Stimulated activated CD4-positive, alpha-beta T cell treated with anti-CD3 and anti-CD28 coated beads, Interleukin-4, amount 100 ng/mL, for 1 hour (primary cell): ENCODE measurements at places on chromosomes 6 and 20.

- DNase-seq: no peak
These were observed 18.3 kb downstream of the BPIFB1 start for GRCh38 chr20:33301192-33301930.

- DNase-seq: no peak
These were observed 47.5 kb downstream of the TNFRSF21 start for GRCh38 chr6:47262231-47262630.

- DNase-seq: no peak
These were observed 4.0 kb upstream of the FRMD1 start for GRCh38 chr6:168082860-168083513.

DNA sequence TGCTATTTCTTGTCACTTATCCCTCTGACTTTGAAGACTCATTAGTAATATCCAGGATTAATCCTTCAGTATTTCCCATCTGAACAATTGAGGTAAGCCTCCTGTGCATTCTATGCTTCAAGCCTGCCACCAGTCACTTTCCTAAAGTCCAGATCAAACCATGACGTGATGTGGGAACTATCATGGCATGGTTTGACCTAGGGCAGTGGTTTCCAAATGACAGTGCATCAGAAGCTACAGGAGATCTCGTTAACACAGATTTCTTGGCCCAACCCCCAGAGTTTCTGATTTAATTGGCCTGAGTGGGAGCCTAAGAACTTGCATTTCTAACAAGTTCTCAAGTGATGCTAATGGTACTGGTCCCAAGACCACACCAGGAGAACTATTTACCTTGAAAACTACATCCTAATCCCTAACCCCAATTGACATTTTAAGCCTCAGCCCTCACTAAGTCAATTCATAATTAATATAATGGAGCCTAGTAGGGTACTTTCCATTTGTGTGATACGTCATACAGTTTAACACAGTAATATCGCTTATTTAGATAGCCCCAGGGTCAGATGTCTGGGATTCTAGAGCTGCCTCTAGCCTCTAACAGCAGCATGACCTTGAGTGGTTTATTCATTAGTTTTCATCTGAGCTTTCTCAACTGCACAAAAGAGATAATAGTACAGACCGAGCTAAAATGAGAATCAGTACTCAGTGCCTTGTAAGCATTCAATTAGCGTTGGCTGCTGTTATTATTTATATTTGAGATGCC, 907.6 kb downstream of the TFAP2A start:
- DNase-seq: no peak

DNA sequence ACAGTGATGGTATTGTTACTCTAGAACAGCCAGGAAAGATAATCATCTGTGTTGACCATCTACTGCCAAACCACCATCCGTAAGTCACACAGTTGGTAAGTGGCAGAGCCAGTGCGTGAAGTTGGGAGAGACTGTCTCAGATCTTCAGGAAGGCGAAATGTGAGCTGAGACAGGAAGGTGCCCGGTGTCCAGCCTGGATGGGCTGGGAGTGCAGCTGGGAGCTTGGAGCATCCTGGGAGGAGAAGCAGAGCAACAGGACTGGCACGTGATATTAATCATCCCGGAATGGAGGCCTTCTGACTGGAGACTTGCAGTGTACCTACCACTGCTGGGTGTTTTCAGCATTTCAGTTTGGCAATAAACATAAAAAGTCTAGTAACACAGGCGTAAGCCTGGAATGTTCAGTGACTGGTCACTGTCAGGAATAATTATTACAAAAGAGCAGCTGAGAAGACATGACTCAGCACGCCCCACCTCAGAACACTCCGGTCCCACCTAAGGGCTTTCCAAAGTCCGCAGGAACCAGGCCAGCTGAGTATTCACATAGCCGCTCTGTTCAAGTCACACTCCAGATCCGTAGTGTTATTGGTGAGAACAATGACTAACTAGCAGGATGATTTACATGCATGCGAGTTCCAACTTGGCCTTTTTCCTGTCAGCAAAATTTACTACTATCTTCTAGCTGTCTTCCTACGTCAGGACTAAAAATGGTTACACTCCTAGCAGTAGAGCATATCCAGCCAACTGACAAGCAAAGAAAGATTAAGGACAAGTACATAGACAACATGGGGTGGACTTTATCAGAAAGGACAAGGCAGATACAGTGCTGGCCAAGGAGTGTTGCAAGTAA, 45.1 kb upstream of the PNRC1 start:
- no peak for DNase-seq

GRCh38 chr20:53736757-53737395, 143.2 kb upstream of the ZNF217 start:
- DNase-seq: no peak

DNA sequence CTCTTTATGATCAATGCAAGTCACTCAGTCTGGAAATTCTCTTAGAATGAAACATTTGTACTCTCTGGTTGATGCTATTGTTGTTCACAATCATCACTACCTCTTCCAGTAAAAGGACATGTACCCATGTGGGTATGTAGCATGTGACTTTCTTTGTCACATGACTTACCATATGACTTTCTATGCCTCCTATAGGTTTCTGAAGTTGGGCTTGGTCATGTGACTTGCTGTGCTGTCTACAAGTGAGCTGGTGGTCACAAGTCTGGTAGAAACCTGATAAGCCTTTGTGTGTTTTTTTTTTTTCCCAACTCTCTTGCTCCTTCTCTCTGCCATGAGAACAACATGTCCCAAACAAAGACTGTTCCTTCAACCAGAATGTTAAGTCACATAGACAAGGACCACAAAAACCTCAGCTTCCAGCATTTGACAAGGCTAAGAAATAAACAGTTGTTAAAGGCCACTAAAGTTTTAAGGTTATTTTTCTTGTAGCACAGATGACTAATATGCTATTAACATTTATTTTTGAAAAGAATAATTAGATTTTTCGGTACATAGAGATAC, 379.2 kb upstream of the SLC35B3 start:
- no peak for DNase-seq

GRCh38 chr20:22455259-22455658, 129.1 kb downstream of the FOXA2 start:
- DNase-seq: no peak

DNA sequence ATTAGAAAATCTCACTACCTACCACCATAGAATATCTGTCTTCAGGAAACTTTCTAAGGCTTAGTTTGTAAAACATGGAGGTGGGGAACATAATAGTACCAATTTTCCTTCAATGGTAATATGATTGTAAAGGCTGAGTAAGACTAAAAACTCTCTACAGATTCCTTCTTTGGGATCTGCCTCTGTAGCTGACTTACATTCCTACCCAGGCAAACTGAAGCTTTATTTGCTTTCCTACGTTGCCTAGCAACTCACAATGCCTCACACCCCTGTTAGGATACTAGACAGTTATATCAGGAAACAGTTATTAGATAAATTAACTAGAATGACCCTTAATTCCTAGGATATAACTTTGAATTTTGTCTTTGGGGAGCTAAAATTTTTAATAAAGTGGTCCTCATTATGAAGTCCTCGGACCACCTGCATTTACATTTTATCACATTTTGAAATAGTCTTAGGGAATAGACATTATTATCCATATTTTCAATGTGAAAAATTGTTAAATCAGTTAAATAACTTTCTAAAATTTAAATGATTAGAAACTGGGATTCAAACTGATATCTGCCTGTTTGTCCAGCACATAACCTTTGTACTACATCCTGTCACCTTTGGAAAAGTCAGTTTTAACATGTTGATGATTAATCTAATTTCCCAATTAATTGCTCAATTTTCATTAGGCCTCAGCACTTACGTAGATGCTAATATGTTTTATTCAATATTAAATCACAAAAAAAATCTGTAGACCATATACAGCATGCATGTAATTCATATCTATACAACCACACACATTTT, 591.4 kb downstream of the RNF144B start:
- DNase-seq: no peak

DNA sequence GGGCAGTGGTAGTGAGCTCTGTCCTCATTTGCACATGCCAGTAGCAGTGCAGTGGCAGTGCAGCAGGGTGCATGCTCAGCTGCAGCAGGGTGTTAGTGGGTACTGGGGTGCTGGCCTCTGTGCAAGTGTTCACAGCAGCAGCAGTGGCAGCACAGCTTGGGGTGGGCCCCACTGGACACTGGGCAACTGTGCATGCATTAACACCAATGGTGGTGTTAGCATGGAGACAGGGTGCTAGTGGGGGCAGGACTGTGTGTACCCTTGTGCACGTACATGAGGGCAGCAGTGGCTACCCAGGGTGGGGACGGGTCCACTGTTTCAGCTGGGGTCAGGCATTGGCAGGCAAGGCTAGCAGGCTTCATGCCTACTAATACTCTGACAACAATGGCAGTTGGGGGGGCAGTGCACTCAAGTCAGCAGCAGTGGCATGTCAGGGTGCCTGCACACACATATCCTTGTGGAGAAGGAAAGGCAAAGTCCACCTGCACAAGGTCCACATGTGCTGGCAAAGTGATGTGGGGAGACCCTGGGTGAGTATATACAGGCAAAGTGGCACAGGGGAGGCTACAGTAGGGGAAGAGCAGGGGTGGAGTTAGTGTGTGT, 60.2 kb downstream of the UNC5CL start:
- no peak for DNase-seq

DNA sequence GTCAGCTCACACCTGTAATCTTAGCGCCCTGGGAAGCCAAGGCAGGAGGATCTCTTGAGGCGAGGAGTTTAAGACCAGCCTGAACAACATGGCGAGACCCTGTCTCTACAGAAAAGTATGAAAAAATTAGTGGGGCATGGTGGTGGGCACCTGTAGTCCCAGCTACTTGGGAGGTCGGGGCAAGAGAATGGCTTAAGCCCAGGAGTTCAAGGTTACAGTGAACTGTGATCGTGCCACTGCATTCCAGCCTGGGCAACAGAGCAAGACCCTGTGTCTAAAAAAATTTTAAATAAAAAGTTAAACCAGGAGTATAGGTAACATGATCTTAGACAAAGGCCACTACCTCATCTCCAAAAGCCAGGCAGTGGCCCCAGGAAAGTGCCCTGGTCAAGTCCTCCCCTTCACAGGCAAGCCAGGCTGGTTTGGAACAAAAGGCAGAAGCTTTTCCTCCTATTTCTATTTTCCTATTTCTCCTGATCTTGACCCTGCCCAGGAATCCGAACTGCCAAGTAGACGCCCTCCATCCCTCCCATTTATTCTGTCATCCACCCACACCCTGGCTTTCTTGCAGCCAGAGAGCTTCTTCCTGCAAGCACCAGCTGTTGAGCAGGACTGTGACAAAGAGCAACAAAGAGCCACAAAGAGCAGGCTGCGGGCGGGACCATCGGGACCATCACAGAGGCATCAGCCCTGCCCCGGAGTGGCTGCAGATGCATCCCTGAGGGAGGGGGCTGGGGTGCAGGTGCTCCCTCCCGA, 149.9 kb upstream of the AFDN start:
- DNase-seq: no peak

DNA sequence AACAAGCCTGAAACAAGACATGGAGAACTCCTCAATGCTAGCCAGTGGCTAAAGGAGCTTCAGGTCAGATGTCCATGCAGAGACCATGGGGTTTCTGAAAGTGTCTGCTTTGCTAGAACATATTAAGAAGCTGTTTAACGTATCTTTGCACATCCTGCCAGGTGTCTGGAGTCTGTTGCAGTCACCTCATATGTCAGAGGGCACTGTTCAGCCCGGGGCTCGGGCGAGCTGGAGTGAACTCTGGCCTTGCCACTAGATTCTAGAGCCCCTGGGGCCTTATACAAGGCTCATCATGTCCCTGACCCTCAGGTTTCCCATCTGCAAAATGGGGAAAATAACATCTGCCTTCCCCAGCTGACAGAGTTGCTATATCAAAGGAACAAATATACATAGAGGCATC, 59.0 kb downstream of the PRDM1 start:
- no peak for DNase-seq

DNA sequence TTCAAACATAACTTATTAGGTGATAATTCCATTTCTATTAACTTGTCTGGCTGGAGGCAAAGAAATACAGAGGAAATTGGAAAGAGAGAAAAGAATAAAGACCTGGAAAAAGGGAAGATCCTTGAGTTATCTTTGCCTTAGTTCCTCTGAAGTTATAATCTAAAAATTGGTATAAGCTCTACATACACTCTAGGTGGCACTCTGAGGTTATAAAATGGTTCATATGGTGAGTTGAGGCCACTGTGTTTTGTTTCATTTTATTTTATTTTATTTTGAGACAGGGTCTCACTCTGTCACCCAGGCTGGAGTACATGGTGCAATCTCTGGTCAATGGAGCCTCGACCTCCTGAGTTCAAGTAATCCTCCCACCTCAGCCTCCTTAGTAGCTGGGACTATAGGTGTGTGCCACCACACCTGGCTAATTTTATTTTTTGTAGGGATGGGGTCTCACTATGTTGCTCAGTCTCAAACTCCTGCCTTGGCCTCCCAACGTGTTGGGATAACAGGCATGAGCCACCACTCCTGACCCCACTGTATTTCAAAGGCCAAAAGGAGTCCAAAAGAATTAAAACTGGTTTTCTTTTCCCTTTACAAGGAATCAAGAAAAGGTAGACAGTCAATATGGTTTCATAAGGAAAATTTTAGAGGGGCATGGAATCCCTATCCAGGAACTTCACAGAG, 19.4 kb downstream of the GPX6 start:
- no peak for DNase-seq

DNA sequence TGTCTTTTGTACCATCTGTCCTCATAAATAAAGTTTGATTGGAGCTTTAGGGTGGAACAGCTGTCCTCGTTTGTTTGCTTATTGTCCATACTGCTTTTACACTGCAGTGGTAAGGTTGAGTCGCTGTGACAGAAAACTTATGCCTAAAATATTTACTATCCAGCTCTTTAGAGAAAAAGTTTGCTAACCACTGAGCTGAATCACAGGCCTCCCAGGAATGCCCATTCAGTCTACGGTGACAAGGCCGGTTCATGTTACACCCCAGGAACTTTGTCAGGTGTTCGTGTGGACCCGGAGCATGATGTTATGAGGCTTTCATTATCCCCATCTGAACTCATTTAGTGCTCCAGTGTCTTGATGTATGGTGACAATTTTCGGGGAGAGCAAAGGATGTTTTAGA, 401.1 kb downstream of the SAMD5 start:
- no peak for DNase-seq

GRCh38 chr6:35415065-35415891, 36.9 kb upstream of the FANCE start:
- peak; percentile 13 for DNase-seq

DNA sequence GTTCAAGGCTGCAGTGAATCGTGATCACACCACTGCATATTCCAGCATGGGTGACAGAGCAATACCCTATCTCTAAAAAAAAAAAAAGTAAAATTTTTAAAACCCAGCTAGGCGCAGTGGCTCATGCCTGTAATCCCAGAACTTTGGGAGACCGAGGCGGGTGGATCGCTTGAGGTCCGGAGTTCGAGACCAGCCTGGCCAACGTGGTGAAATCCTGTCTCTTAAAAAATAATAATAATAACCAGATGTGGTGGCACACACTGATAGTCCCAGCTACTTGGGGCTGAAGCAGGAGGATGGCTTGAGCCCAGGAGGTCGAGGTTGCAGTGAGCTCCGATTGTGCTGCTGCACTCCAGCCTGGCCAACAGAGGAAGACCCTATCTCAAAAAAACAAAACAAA, 13.5 kb downstream of the MTG2 start:
- no peak for DNase-seq

DNA sequence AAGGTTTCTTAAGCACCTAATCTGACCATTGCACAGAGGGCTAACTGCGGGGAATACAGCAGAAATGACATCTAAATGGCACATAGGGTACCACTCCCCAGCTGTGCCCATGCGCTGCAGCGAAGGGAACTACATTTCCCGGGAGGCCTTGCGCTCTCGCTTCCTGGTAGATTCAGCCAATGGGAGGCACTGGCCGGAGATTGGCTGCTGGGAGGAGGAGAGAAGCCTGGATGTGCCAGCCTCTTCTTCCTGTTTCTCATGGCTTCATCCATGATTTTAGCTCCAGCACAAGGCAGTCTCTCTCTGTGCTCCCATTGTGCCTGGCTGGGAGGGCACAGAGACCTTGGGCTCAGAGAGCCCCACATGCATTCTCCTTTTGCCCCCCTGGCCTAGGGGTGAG, 101.7 kb upstream of the FOXA2 start:
- no peak for DNase-seq
